ENCODE measurements at places on chromosomes 11 and 22.

GRCh38 chr11:18722293-18722637, 3.7 kb downstream of the IGSF22 start:
- DNase-seq: no peak

- DNase-seq: no peak
Measured at GRCh38 chr11:8320076-8320475, 56.4 kb upstream of the LMO1 start.

DNA sequence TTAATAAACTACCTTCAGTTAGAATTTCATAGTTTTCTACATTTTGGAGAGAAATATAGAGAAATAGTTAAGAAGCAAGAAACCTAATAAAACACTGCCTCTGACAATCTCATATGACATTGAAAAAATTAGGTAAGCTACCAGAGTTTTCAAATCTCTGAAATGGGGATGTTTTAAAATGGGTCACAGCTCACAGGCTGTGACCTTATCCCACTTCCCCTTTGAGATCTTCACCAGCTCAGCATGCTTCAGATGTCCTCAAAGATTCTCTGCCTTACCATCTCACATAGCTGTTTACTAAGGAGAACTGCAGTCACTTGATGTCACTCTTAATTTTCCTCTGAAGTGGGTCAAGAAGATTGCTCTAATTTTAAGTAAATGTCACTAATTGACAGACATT, 717.8 kb downstream of the JRKL start:
- no peak for DNase-seq

DNA sequence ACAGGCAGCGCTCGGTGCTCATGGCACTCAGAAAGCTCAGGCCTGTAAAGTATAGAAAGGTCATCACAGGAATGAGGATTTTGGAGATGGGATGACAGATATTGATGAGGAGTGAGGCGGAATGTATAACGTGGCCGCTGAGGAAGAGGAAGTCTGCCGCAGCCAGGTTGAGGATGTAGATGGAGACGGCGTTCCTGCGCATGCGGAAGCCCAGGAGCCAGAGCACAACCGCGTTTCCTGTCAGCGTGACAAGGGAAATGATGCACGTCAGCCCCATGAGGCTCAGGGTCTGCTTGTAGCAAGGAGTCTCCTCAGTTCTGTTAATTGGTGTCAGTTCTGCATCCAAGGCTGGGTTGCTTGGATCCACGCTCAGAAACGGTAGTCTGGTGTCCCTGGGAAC, 33.1 kb upstream of the MRGPRX1 start:
- DNase-seq: no peak

DNA sequence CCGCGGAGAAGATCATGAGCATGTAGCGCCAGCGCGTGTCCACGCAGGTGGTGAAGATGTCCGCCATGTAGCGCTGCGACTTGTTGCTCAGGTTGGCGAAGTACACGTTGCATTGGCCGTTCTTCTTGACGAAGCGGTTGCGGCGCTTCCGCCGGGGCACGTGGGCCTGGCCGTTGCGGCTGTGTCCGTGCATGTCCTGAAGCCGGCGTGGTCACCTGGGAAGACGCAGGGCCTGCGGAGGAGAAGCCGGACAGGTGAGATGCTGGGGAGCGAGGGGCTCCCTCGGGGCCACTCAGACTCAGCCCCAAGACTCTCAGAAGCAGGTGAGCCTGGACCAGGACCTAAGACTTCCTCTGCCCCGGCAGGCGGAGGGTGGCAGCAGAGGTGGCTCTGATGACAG, 27.1 kb downstream of the KCNJ4 start:
- no peak for DNase-seq

- DNase-seq: no peak
Measured at GRCh38 chr11:105799263-105799662, 189.4 kb downstream of the GRIA4 start.
